ENCODE measurements at places on chromosomes 4 and X.

DNA sequence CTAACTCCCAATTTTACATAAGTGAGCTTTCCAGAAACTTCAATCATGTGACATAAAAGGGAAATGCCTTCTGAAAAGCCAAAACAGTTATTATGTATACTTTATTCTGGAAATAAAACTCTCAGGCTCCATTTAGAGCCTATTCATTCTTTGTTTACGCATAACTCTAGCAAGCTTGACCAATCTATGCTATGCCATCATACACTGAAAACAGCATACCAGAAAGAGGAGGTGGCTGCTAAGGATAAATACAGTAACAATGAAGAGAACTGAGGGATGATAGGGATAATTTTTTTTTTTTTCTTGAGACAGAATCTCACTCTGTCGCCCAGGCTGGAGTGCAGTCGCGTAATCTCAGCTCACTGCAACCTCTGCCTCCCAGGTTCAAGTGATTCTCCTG is 24.4 kb downstream of the CDKL2 start:
- DNase-seq = no peak

DNA sequence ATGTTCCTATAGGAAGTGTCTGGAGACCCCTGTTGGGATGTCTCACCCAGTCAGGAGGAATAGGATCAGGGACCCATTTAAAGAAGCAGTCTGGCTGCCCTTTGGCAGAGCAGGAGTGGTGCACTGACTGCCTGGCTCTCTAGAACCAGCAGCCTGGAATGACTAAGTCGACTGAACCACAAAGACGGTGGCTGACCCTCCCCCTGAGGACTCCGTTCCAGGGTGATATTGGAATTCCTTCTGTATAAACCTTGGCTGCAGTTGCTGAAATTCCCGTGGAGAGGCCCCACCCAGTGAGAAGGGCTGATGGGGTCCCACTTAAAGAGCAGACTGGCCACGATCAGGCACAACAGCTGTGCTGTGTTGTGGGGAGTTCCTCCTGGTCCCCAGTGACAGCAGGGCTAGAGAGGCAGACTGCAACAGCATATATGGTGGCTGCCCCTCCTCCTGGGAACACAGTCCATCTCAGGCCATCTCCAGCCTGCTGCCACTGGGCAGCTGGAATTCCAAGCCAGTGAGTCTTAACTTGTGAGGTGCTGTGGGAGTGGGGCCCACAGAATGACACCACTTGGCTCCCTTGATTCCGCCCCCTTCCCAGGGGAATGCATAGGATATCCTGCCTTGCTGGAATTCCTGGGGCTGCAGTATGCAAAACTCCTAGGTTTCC is 41.8 kb upstream of the RLIM start:
- DNase-seq = no peak

DNA sequence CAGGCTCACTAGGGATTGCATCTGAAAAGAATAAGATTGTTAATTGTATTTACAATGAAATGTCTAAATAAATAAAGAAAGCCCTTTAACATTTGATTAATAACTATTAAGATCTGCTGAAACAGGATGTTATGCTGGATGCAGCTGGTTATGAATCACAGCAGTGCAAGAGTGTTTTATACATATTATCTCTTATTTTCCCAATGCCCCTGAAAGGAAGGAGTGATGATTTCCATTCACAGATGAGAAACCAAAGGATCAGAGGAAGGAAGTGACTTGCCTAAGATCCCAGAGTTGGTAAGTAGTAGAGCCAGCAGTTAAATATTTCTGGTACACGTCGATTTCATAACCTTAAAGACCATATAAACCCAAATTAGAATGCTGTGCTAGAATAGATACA is 76.3 kb upstream of the ARHGAP36 start:
- DNase-seq = no peak

DNA sequence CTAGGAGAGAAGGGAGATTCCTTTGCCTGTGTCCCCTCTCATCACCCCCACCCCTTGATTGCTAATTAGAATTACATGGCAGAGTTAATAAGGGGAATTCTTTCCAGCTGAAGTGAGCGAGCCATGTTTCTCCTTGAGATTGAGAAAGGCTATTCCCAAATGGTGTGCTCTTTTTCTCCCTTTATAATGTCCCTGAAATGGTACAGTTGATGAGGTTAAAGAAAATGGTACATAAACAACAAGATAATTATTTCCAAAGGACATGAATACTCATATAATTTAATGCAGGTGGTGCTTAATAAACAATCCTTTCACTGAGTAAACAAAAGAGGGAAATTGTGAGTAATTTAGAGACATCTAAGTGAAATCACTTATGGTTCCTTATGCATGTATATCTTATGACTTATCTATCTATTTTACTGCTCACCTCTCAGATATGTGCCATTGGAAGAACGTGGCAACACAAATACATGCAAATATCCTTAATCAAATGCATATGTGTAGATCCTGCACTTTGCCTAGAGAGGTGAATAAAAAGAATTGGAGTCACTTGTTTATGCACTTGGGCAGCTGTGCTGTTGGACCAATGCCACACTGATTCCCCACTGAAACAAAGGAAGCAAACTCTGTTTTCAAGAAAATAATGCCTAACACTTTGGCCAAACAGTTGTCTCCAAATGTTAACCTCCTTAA is 106.6 kb upstream of the WDR44 start:
- no peak for DNase-seq

GRCh38 chr4:56619160-56619559 is 61.9 kb downstream of the HOPX start:
- DNase-seq = no peak

- no peak for DNase-seq
Measured at GRCh38 chr4:148787831-148788477, 345.7 kb upstream of the NR3C2 start.

- DNase-seq = no peak
Measured at GRCh38 chr4:146637621-146638332, 916 bp upstream of the POU4F2 start.

GRCh38 chr4:73308286-73308685 is 49.7 kb upstream of the ANKRD17 start:
- no peak for DNase-seq

DNA sequence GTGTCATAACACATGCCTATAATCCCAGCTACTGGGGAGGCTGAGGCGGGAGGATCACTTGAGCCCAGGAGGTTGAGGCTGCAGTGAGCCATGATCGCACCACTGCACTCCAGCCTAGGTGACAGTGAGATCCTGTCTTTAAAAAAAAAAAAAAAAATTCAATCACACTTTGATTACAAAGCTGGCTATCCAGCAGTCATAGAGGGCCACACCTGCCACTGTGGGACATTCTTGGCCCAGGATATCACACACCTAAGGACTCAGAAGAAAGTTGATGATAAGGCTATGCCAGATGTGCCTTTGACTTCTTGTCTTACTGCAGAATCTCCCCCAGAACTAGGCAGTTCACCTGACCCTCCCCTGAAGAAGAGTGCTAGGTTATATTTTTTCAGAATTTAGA is 122.5 kb upstream of the GALNT7 start:
- DNase-seq = no peak
